ENCODE measurements at places on chromosomes 2 and 18. TPM values are rescaled to one million over a fixed set of nuclear protein-coding genes. Genes with fewer than 3 reads are reported as not detected.

DNA sequence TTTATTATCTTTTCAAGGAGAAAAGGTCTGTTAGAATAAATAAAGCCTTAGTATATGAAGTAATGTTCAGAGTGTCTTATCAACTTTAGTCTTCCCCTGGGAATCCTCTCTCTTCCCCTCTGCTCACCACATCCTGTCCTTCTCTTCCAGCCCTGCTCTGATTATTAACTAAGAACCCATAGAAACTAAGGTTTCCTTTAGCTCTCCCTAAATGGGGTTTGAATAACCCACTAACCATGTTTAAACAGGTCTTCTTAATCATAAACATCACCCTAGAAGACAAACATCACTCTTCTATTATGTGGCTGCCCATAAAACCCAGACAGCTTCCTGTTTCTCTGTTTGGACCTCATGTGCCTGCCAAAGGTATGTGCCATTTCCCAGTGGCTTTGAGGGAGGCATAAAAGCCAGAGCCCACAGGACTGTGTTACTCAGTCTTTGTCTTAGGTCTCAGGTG, 50.1 kb downstream of the SLC14A1 start:
- no peak for DNase-seq

- no peak for DNase-seq
These were observed 49.9 kb upstream of the RNU4ATAC start for GRCh38 chr2:121480826-121481225.

DNA sequence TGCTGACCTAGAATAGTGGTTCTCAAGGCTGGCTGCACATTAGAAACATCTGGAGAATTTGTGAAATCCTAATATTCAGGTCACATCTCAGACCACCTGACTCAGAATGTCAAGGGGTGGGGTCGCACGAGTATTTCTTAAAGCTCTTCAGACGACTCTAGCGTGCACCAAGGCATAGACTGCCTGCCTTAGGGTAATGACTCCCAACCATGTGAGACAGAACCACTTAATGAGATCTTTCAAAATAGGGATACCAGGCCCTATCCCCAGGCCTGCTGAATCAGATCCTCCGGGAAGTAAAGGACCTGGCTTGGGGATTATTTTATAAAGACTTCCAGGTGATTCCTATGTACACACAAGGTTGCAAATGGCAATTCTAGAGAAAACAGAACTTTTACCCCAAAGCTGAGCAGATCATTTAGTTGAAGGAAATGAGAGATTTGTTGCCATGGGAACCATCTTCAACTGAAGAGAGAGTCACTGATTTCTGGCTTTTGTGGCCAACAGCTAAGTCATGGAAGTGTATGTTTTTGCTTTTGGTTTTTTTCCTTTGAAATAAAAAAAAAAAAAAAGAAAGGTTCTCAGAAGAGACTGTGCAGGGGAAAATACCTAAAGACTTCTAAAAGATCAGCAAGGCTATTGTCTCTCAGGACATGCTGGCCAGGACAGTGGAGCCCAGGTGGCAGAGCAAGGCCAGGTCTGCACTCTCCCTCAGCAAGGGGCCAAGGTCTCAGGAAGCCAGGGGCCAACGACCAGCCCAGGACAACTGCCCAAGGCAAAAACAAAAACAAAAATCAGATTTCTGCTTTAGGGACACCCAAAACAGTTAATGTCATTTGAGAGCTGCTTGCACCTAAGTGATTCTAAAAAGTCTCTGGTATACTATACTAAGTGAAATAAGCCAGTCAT, 15.3 kb upstream of the LOXHD1 start:
- no peak for DNase-seq

DNA sequence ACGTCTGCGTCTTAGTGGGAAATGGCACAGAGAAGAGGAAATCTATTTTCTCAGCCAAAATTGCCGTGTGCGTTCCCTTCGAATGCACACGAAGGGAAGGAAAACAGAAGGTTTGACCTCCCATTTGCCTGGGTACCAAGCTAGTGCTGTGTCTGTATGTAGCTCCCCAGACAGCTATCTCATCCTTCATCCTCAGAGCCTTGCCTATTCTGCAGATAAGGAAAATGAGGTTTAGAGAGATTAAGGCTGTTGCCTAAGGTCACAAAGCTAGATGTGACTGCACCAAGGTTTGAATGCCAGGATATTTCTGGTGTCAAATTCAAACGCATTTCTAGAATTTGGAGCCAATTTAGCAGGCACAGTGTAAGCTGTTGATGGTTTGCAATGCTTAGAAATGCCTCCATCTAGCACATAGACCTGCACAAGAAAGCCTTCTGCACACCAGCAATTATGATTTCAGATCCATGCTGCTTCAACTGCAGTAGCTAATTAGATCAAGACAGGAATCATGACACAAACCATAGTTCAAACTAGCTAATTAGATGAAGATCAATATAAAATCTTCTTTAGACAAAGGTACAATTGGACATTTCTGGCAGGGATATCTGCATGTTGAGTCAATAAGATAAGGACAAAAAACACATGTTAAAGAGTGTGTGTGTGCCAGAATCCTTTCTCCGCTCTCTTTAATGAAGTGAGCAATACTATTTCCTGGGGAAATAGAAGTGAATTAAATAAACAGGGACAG, 115.1 kb downstream of the CMPK2 start:
- DNase-seq = no peak

DNA sequence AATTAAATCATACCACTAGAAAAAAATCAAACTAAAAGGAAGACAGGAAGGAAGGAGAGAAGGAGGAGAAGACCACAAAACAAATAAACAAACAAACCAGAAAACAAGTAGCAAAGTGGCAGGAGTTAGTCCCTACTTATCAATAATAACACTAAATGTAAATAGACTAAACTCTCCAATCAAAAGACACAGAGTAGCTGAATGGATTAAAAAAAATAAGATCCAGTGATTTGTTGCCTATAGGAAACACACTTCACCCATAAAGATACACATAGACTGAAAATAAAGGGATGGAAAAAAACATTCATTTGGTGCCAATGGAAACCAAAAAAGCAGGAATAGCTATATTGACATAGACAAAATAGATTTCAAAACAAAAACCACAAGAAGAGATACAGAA, 23.4 kb upstream of the BAZ2B start:
- DNase-seq = no peak

DNA sequence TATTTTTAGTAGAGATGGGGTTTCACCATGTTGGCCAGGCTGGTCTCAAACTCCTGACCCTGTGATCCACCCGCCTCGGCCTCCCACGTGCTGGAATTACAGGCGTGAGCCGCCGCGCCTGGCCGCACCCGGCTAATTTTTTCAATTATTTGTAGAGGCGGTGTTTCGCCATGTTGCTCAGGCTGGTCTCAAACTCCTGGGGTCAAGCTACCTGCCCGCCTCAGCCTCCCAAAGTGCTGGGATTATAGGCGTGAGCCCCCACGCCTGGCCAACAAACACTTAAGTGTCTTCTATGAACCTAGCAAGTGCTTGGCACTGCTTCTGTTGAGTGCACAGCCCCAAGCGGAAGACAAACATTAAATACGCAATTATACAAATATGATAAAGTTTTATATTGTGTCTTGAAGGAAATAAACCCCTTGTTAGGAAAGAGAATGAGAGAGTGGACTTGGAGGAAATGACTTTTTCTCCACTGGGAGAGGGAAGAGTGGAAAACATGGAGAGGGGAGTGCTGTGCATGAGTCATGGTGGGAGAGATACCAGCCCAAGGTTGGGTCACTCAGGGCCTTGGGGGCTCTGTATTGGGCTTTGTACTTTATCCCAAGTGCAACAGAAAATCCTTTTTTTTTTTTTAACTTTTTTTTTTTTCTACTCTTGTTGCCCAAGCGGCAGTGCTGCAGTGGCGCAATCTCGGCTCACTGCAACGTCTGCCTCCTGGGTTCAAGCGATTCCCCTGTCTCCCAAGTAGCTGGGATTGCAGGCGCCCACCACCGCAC, 41.4 kb upstream of the ACTR2 start:
- DNase-seq = no peak

GRCh38 chr2:6393819-6394218, 471.9 kb downstream of the CMPK2 start:
- no peak for DNase-seq

The DNER gene
- total RNA-seq = not detected

DNA sequence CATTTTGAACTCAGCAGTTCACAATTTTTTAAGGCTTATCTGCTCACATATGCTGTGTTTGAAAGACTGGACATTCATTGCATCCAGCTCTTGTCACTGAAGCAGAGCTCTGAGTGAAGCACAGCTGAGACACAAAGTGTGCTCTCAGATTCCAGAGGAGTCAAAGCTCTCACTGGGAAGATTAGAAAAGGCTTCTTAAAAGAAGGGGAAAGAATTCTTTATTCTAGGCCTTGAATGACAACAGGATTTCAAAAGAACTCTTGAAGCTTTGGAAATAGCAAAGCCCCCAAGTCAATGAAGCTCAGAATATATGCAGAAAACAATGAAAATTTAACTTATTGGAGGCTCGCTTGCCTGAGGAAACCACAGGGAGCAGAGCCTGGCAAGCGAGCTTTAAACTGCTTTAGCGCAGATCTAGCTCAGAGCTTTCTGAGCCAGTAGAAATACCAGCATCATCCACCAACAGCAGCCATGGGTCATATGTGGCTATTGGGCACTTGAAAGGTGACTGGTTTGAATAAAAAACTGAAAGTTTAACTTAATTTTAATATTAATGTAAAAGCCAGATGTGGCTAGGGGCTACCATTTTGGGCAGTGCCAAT, 369.7 kb downstream of the OSR1 start:
- DNase-seq = no peak

GRCh38 chr18:38966841-38967240, 1401.2 kb upstream of the CELF4 start:
- DNase-seq = no peak

The ERFE gene
- not detected for total RNA-seq

- DNase-seq = no peak
These were observed 147.2 kb upstream of the NFATC1 start for GRCh38 chr18:79248495-79249060.

GRCh38 chr2:227413371-227413770, 25.6 kb upstream of the SCYGR1 start:
- DNase-seq = no peak

DNA sequence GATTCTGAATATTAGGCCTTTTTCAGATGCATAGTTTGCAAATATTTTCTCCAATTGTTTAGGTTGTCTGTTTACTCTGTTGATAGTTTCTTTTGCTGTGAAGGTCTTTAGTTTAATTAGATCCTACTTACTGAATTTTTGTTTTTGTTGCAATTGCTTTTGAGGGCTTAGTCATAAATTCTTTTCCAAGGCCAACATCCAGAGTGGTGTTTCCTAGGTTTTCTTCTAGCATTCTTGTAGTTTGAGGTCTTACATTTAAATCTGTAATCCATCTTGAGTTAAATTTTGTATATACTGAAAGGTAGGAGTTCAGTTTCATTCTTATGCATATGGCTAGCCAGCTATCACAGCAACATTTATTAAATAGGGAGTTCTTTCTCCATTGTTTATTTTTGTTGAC, 404.8 kb downstream of the LNPK start:
- no peak for DNase-seq

DNA sequence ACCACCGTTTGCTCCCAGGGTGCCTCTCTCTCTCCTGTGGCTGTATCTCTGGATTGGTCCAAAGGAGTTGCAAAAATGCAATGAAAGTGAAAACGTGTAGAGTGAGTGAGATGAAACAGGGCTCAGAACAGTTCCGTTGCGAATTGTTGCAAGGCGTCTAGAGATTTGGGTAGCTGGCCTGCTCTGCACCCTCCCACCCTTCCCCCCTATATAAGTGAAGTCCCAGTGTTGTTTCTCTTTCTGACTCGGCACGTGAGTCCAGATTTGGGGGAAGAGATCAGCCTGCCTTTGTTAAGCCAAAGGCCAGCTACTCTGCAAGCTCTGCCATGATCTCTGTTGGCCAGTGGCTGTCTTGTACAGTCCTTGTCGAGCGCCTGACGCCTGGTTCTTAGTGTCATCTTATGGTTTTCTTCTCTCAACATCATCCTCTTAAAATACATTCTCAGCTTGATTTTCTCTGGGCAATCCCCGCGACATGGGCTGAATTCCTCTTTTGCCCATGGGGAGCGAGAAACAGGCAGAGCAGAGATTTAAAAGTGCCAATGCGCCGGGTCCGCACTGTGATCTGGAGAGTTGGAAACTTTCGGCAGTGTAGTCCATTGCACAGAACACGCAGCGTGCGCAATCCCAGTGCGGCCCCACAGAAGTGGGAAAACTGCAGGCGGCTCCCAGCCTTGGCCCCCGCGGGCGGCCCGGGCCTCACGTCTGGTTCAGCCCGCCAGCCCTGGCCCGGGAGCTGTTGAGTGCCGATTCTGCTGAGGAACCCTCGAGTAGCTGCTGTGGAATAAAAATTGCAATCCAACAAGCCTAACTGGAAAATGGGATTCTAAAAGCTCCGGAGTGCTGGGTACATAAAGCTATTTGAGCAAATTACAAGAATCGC, 9.3 kb downstream of the MEIS1 start:
- no peak for DNase-seq

- DNase-seq = no peak
These were observed 9.8 kb downstream of the STEAP3 start for GRCh38 chr2:119233326-119234020.

The CFAP65 gene
- not detected for total RNA-seq

The TUBA4B gene
- not detected for total RNA-seq

- DNase-seq = no peak
These were observed 172.7 kb downstream of the HRH4 start for GRCh38 chr18:24633121-24633520.

DNA sequence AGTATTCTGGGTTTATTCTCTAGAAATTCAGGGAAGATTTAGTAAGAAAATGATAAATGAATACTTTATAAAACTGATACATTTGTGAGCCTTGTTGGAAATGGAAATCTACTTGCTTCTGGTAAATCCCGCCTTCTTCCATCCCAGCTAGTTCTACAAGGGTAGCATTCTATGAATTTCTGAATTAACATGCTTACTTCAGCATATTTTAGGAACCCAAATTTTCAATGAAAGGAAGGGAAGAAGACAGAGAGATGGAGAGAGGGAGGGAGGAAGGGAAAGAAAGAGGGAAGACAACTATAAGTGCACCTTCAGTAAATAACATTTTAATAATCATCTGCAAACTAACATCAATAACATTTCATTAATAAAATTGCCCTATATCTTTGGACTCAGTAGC, 26.6 kb upstream of the TMEM237 start:
- no peak for DNase-seq

The APCDD1 gene
- total RNA-seq = not detected

GRCh38 chr2:95310216-95310615, 13.1 kb downstream of the KCNIP3 start:
- no peak for DNase-seq

The REG3G gene
- total RNA-seq = not detected

The HOXD8 gene
- not detected for total RNA-seq

DNA sequence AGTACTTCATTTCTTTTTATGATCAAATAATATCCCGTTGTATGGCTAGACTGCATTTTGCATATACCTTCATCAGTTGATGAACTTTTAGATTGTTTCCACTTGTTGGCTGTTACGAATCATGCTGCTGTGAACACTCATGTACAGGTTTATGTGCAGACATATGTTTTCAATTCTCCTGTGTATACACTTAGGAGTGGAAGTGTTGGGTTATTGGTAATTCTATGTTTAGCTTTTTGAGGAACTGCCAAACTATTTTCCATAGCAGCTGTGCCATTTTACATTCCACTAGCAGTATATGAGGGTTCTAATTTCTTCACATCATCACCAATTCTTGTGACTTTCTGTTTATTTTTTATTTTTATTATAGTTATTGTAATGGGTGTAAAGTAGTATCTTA, 32.1 kb upstream of the LCLAT1 start:
- no peak for DNase-seq

The KCNK3 gene
- not detected for total RNA-seq

The FEV gene
- not detected for total RNA-seq

The C2orf78 gene
- total RNA-seq = not detected
